Activated naive CD4-positive, alpha-beta T cell treated with anti-CD3 and anti-CD28 coated beads, Interleukin-2, amount 10 ng/mL, durations not matched to agents 7 days and 5 days (primary cell): ENCODE measurements at places on chromosomes 7 and 10.

- DNase-seq, result peak; percentile 40
These were observed 170.8 kb upstream of the HABP2 start for GRCh38 chr10:113381981-113382509.

DNA sequence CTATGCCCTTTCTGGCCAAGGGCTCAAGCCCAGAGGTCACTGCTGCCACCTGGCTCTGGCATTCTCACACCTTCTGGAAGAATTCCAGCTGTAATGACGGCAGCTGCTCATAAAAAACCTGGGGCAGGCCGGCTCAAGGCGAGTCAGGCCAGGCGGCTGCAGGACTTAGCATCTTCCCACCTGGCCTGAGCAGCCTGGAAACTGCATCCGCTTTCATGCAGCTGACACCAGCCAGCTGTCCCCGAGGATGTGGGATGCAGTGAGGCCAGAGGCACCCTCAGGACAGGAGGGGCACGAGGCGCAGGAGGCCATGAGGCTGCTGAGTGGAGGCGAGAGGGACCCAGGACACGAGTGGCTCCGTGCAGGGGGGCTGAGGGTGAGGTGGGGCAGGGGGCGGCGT, 47.5 kb upstream of the ADGRA1 start:
- DNase-seq, result no peak

GRCh38 chr7:153190452-153190851, 430.9 kb downstream of the ACTR3B start:
- no peak for DNase-seq

- DNase-seq, result no peak
These were observed 158.6 kb downstream of the CREB5 start for GRCh38 chr7:28570970-28571288.

- no peak for DNase-seq
These were observed 504.9 kb downstream of the PTPRN2 start for GRCh38 chr7:158082761-158083160.

DNA sequence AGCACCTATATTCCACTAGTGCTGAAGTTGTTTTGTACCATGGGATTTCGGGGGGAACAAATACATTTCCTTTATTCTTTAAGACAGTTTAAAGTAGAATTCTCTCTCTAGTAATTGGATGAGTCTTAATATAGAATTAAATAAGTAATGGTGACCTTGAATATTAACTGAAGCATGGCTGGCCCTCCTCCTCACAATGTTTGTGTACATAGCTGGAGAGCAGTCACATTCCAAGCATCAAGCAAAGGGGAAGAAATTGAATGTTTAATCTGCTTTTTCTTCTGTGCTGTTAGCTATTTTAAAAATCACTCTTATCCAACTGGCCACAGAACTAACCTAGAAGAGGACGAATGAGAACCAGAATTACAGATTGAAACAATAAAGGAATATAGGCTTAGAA, 906.9 kb downstream of the CCSER2 start:
- DNase-seq, result no peak

DNA sequence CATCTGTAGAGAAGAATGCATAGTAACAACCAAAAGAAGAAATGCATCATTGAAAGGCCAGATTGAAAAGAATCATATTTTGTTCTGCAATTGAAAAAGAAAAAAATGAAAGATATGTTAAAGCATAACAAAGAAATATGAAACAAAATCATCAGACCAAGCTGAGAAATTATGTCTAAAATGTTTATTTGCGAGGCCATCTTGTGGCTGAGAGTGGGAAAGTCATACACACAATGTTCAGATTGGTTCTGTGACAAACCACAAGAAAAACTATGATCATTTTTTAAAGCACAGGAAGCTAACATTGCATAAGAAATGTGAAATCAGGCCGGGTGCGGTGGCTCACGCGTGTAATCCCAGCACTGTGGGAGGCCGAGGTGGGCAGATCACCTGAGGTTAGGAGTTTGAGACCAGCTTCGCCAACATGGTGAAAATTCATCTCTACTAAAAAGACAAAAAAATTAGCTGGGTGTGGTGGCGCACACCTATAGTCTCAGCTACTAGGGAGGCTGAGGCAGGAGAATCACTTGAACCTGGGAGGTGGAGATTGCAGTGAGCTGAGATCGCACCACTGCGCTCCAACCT, 36.6 kb downstream of the ABCB5 start:
- DNase-seq, result no peak

DNA sequence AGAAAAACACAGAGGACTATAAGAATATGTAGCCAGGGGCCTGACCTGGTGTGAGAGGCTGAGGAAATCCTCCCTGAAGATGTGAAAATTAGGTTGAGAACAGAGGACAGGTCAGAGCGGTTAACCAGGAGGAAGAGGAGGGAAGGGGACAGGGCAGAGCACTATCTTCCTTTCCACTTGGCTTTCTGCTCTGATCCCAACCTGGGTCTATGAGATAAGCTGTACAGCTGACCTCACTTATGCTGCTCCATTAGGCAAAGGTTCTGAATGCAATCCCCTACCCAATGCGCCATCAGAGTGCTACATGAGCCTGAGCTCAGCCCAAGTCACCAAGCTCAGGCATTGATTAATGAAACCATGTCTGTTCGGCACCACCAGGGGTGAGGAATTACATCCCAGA, 10.5 kb downstream of the LIPA start:
- no peak for DNase-seq

GRCh38 chr10:6763001-6763400, 182.9 kb upstream of the PRKCQ start:
- DNase-seq, result no peak

DNA sequence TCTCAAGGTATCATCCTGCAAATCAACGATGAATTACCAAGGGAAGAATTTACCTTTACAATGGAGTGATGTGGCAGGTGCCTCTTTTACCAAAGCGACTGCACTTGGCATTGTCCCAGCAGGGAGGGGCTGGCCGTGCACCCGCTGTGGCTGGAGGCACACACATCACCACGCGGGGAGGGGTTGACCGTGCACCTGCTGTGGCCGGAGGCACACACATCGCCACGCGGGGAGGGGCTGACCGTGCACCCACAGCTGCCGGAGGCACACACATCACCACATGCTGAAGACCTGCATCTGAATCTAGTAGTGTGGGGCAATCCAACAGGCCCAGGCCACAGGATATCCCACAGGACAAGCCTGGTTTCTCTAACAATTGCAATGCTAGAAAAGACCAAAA, 493.5 kb downstream of the DNAJB6 start:
- no peak for DNase-seq

- no peak for DNase-seq
These were observed 109.9 kb upstream of the ITGB1 start for GRCh38 chr10:33067917-33068316.

GRCh38 chr10:29151005-29151404, 137.9 kb upstream of the LYZL1 start:
- no peak for DNase-seq

GRCh38 chr10:13347043-13347499, 1.0 kb downstream of the SEPHS1 start:
- no peak for DNase-seq

- no peak for DNase-seq
These were observed 145.9 kb upstream of the FAM13C start for GRCh38 chr10:59508296-59508695.

DNA sequence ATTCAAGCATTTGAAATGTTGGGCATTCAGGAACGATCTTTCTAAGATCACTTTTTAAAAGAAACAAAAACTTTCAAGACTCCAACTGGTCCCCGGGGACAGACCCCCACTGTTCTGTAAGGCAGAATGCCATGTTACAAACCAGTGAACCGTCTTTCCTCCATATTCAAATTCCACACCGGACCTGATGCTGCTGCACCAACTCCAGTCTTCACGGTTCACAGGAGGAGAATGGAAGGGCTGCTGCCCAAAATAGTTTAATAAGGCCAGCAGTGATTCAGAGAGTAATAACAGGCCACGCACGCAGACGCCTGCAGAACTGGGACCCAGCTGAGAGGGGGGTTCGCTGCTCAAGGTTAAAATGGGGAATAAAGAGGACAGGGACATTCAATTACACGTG, 47.2 kb downstream of the OSBPL3 start:
- DNase-seq, result no peak

- no peak for DNase-seq
These were observed 17.4 kb downstream of the ITGB1 start for GRCh38 chr10:32940321-32941301.

GRCh38 chr7:67847092-67847787, 850.6 kb downstream of the TYW1 start:
- DNase-seq, result no peak

DNA sequence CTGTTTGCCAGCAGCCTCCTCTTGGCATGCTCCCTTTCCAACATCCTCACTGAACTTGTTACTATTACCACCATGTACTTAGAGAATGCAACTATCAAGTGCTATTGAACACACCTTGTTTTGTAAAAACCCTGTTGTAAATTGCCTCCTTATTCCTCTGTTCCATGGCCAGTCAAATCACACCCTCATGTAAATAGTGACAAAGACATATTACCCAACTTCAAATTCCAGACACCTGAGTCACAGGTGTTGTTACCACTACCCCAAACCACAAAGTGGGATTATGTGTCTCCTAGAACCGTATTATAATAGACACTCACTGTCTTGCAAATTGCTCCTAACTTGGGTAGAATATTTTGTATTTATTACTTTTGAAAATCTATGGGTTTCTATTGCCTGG, 263.2 kb upstream of the C7orf33 start:
- no peak for DNase-seq

- DNase-seq, result peak; percentile 46
These were observed 1.5 kb downstream of the MAFK start for GRCh38 chr7:1531979-1532455.

- peak; percentile 64 for DNase-seq
These were observed 6.7 kb downstream of the ATP6V1F start for GRCh38 chr7:128869138-128869943.

GRCh38 chr10:132104471-132105301, 38.9 kb downstream of the JAKMIP3 start:
- DNase-seq, result peak; percentile 7

GRCh38 chr7:132004529-132004928, 448.1 kb upstream of the PODXL start:
- DNase-seq, result no peak

DNA sequence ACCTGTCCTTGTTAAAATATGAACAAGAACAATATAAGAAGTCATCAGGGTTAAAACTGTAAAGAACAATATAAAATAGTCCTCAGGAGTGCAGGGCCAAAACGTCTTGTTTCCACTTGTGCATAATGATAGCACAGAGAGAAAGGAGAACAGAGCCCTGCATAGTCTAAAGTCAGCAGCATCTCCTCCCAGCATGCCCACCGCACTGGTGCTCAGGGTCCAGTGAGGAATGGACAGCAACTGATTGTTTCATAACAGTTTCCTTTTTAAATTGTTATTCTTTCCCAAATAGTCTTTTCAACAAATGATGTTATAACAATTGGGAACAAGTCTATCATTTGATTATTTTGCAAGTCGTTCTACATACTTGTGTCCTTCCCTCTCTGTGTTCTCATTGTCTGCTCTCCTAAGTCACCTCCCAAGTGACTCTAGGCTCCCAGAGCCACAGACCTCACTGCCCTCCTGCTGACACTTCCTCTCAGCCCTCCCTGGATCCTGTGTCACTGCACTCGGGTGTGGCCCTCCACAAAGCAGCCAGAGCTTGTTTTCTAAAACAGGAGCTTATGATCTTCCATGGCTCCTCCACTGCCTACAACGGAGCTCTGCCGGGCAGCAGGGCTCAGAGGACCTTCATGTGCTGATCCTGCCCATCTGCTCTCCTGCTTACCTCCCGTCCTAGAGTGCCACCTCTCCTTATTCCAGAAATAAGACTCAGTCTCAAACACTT, 27.6 kb downstream of the COBL start:
- DNase-seq, result no peak

GRCh38 chr10:133198621-133199487, 31.2 kb upstream of the UTF1 start:
- no peak for DNase-seq

DNA sequence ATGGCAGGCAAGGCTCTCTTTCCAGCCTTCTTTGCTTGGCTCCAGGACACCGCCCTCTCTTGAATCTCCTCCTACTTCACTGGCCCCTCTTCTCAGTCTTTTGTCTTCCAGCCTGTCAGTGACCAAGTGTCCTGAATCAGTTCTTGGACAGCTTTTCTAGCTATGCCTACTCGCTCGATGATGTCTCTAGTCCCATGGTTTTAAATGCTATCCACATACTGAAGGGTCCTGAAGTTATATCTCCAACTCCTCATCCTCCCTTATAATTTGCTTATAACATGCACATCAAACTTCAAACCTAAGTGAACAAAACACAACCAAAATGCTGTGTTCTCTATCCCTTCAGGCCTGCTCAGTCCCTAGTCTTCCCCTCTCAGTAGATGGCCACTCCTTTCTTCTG, 5.0 kb upstream of the GOLGA7B start:
- no peak for DNase-seq

DNA sequence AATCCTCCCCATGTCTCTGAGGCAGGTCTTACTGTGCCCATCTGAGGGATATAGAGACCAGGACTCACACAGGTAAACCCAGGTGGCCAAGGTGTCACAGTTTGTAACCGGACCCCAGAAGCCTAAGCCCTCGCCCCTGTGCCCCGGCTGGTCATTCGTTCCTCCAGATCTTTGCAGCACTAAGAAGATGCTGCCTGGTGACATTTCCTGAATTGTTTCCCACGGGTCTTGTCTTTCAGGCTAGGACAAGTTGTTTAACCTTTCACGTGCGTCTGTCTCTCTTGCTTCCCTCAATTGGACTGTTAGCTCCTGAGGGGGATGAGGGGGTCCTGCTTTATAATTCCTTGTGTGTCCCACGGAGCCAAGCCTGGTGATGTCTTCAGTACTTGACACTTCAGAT, 158.0 kb downstream of the KCNMA1 start:
- DNase-seq, result no peak

GRCh38 chr7:54543051-54543488, 895 bp downstream of the VSTM2A start:
- no peak for DNase-seq

DNA sequence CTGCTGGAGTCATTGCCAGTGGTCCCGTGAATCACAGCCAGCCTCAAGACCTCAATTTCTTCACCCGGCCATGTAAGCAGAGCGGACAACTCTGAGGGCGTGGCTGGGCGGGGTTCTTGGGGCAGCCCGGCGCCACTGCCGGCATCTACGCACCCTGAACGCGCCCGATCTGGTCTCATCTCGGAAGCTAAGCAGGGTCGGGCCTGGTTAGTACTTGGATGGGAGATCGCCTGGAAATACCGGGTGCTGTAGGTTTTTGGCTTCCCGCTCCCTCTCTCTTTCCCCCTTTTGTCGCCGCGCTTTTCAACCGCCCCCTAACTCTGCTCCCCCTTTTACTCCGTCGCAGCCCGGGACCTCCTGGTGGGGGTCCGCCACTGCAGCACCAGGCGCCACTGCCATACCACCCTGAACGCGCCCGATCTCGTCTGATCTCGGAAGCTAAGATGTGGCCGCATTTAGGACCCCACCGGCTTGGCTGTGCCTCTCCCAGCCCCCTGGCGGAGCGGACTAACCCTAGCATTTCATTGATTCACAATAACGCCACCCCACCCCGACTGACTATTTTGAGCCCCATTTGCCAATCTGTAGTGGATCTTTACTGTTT, 25.3 kb downstream of the GARIN1A start:
- DNase-seq, result peak; percentile 49

GRCh38 chr7:99669782-99670181, 10.0 kb downstream of the CYP3A5 start:
- no peak for DNase-seq
